ENCODE measurements at places on chromosomes 5 and 9.

GRCh38 chr5:145979270-145980223, 43.2 kb downstream of the SH3RF2 start:
- DNase-seq, result no peak

DNA sequence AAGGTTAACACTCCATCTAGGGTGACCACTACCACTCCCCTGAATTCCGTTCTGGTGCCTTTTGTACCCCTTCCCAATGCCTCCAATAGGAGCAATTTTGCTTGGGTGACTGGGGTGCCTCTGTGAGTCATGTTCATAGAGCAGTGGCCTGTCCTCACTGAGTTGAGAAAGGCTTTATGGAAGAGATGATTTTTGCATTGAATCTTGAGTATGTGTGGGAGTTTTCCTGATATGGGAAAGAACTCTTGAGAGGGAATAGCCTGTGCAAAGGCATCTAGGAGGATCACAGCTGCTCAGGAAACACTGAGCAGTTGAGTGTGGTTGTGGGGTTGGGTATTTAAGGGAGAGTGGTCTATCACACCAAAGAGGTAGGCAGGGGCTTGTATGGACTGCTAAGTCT, 16.2 kb downstream of the C9orf43 start:
- no peak for DNase-seq

DNA sequence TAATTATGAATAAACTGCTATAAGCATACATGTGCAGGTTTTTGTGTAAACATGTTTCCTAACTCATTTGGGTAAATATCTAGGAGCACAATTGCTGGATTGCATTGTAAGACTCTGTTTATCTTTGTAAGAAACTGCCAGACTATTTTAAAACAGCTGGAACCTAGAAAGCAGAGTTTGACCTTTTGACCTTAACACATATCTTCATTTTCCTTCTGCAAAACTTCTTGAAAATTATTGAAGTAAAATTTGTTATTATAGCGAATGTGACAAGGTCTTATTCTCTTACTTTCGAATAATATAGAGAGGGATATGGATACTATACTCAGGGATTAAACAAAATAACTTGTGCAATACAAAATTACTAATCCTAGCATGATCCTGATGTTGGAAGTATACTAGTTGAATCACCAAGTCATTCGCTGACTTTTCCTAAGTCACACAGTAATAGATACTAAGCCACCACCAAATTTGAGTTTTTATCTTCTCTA, 3.2 kb upstream of the ANXA1 start:
- DNase-seq, result no peak

DNA sequence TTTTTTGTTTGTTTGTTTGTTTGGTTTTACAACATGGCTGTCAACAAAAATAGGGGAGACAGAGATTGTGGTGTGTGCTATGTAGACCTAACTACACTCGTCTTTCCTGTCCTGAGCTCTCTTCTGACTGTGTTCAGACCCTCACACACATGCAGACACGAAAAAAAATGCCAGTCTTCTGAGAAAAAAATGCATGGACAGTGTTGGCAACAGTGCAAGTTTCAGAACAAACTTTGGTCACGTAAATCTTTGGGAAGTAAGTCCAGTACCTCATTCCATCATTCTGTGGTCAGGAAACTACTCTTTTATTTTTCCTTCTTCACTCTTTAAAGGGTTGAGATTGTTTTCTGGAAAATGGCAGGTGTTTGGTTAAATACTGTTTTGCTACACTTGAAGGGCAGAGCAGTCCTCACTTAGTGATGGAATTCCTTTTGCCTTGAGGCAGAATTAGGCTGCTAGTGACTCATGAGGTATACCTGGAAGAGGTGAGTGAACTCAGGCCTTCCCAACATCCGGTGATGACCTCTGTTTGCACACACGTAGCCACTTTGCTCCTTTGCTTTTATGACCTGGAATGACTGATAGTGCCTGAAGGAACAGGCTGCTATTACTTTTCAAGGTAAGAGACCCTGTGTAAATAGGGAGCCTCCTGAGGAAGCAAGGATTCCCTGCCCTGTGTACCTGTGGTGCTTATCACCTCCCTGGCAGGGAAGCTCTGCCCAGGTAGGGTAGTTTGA, 81.6 kb upstream of the TNFAIP8 start:
- DNase-seq, result no peak

GRCh38 chr5:8958602-8959001, 587.3 kb downstream of the SEMA5A start:
- DNase-seq, result no peak

DNA sequence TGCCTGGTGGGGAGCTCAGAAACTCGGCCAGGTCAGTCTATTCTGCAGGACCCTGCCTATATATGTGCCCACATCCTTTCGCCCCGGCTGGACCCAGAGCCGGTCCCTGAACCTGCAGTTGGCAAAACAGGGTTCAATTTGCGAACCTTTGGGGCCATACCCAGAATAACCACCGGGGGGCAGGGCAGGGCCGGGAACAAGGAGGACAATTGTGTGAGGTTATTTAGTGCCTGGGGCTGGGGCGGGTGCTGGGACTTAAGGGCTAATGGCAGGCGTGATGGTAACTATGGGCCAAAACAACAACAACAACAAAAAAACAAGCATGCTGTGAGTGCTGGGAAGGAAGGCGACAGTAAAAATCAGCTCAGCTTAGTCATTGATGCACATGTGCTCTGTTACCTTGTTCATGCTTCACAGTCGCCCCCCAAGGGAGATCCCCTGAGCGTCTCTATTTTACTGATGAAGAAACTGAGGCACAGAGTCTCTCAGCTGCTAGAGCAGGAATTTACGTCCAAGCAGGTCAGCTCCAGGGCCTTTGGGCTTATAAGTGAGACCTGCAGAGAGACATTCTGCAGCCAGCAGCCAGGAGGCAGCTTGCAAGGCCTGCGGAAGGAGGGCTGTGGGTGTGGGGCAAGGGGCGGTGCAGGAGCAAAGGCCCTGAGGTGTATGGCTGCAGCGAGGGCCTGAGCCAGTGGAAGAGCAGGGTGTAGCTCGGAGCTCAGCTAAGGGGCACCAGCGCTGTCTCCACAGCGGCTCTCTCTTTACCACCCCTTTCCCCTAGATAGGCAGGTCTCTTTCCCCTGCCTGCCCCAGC, 106.0 kb downstream of the PHF2 start:
- DNase-seq, result peak; percentile 41

DNA sequence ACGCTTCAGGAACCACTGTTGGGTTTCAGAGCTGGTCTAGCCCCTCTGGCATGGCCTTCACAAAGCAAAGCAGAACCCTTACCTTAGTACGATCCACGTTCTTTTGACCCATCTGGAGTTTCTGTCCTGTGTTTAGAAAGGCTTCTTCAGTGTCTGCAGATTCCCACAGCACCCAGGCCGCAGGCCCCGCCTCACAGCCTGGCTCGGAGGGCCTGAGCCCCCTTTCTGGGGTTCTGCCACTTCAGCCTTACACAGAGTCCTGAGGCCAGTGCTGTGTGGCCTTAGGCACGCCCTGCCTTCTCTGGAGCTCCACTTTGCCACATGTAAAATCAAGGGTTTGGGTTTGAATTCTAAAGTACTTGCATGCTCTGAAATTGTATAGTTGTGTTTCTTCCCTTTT, 31.6 kb upstream of the PRDM12 start:
- no peak for DNase-seq

DNA sequence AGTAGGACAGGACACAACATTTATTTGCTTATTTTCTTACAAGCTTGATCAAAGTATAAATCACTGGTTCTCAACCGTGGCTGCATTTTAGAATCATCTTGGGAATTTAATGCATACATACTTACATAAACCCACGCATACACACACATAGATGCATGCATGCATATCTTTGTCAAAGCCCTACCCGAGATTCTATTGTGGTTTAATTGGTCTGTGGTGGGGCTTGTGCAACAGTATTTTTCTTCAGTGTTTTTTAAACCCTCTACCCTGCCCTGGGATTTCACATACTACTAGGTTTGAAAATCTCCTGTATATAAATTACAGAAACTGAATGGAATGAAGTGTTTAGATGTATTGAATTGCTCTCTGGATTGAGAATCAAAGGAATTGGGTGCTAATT, 1166.2 kb downstream of the MAT2B start:
- no peak for DNase-seq

DNA sequence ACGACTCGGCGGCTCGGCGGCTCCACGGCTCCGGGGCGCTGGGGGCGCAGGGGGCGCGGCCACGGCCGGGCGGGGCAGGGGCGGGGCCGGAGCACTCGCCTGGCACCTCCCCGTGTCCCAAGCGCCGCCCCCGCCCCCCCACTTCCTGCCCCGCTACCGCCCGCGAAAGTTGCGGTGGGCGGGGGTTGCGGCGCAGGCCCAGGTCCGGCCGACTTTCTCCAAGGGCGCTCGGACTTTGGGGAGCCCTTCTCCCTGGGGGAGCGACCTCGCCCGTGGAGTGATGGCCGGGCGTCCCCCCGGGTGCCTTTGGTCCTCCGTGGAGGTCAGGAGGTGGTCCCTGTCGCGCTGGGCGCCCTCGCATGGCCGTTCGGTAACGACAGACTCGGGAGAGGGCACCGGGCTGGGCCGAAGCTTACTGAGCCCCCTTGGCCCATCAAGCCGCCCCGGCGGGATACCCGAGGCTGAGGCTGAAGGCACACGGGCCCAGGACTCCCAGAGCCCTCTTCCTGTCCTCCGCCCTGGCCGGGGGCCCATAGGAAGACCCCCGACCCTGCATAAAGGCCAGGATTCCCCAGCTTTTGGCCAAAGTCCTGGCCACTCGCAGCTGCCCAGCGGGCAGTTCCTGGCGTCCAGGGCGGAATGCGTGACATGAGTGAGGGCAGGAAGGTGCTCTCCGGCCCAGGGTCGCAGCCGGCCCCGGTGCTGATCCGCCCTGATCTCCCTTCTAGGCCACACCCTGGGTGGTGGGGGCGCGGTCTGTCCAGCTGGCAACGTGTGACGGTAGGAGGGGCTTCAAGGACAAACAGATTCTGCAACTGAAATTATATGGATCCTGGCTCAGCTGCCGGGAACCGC, 883 bp upstream of the VAV2 start:
- peak; percentile 46 for DNase-seq

DNA sequence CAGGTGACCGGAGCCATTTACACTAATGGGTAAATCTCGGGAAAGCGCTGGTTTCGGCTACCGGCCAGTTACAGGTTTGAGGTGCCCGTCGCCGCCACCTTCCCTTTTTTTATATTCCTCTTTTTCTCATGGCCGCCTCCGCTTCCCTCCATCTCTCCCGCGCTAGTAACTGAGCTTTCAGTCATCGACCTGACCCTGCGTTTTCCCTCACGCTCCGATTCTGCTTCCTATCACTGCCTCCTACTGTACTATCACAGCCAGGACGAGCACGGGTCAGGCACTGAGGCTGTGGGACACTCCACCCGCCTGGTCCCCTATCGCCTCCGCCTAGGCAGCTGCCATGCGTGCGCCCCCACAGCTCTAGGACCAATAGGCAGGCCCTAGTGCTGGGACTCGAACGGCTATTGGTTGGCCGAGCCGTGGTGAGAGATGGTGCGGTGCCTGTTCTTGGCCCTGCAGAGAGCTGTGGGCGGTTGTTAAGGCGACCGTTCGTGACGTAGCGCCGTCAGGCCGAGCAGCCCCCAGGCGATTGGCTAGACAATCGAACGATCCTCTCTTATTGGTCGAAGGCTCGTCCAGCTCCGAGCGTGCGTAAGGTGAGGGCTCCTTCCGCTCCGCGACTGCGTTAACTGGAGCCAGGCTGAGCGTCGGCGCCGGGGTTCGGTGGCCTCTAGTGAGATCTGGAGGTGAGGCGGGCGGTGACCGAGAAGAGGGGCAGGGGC, at the start of gene HMGCR:
HMGCR (plus strand) TSS at position 606 of the 722 bp plus-strand sequence. CDS start 5,386 bp downstream, outside the sequence.
- DNase-seq, result peak; percentile 98

DNA sequence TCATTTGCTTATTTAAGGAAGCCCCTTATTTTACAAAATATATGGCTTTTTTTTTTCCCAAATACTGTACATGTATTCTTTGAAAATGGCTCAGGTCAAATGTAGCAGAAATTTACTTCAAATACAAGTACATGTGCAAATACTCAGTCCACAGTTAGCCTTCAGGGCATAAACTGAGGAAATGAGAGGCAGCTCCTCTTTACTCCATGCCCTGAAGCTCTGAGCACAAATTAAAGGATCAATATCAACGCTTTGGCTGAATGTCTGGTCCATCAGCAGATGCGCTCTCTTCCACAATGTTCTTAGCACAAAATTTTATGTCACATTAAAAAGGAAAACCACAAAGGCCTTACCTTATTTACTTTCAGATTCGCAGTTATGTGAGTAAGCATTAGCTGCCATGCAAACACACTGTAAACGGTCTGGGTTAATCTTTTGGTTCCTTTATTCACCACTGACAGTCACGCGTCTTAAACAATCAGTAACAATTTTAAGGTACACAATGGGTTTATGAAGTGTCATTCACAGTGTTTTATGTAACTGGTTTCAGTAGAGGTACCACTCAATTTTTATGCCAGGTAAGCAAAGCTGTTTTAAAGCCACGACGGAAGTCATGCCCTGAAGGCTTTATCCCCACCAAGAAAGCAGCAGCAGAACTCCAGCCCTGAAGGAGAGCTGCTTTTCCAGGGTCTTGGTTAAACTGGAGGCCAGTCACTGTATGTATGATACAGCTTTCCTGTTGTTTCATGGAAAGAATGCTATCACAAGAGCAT, 103.4 kb downstream of the OTULIN start:
- peak; percentile 36 for DNase-seq

- no peak for DNase-seq
Measured at GRCh38 chr9:128677794-128678193, 11.2 kb upstream of the SET start.

DNA sequence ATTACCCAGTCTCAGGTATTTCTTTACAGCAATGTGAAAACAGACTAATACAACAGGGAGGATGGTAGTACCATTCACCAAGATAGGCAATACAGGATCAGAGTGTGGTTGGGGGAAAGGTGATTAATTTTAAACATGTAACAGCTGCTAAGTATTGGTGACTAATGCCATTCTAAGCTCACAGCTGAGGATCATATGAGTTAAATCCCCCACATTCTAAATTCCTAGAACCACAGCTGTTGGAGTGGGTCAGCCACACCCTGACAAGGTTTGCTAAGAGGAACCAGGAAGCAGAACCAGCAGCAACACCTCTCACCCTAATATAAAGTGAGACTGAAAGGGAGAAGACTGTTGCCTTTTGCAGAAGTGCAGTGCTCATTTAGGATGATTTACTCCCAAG, 24.8 kb downstream of the HSPB3 start:
- no peak for DNase-seq

Measured in CD4-positive, alpha-beta T cell treated with Interleukin-4 for 4 hours (primary cell).